ENCODE measurements at places on chromosomes 3 and 15.

- DNase-seq: no peak
These were observed 17.2 kb downstream of the TSPAN3 start for GRCh38 chr15:77053709-77054108.

DNA sequence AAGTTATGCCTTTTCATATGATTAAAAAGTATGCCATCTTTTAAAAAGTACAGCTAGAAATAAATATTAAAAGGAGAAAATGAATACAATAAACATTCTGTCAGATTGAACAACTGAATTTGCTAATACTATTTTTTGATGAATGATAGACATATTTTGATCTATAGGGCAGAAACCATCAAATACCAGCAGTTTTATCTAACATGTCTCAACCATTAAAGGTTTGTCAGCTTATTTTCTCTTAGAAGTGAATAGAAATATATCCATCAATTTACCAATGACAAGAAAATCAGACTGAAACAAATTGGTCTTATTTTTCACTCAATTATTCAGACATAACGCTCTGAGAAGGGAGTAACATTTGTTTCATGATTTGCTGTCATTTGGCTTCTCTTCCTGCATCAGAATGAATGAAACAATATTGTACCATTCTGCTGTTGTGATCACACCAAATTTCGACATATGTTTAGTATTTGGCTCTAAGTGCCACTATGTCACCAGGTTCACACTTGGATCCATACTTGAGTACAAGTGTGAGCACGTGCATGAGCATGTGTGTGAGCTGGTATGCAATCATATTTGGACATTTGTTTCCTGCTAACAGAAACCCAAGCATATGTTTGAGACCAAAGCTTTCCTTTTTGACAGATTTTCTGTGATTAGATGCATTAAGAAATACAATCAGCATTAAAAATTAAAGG is 86.5 kb downstream of the THRB start:
- DNase-seq: no peak

GRCh38 chr3:24341668-24342067 is 153.0 kb downstream of the THRB start:
- no peak for DNase-seq

DNA sequence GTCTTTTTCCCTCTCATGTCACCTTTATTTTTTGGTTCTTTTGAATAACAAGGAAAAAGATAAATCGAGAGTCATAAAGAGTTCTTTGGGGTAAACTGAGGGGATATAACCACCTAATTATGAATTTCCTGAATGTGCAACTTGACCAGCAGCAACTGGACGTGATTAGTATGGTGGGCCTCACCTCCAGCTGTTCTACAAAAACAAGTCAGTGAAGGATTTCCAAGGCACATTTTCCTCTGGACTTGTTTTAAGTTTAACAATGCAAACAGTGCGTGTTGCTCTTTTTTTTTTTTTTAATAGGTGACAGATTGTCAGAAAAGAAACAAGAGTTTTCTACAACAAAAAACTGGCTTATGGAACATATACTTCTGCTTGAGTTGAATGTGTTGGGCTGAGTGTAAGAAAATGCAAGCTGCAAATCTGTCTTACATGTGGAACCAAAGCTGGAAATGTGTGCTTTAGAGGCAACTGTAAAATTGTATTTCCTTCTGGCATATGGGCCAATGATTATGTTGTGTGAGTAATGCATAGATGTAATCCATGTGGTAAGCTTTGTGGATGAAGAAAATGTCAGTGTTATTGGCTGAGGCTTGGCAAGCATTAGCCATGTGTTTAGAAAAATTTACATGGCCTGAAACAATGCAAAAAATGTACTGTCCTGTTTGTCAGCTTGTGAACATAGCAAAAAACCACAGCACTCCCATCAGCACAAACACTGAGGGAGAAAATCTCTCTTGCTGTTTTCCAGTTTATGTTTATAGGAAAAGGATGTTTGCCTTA is 44.5 kb upstream of the FNDC3B start:
- no peak for DNase-seq

- DNase-seq: no peak
These were observed 6.6 kb upstream of the KBTBD8 start for GRCh38 chr3:66991459-66991858.

DNA sequence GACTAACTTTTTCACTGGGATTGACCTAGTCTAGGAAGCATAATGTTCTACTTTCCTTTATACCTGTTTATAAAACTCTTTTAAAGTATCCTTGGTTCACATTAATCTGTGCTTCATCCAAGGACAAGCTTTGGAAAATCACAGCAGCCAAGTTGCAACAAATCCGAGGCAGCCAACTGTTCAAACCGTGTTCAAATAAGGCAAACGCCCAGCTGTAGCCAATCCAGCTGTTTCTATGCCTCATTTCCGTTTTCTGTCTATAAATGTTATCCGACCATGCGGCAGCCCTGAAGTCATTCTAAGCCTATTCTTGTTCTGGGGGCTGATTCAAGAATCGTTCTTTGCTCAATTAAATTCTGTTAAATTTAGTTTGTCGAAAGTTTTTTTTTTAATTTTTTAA is 78.3 kb downstream of the FMN1 start:
- no peak for DNase-seq

- DNase-seq: no peak
These were observed 14.8 kb downstream of the PPP2R3A start for GRCh38 chr3:135980343-135980742.

DNA sequence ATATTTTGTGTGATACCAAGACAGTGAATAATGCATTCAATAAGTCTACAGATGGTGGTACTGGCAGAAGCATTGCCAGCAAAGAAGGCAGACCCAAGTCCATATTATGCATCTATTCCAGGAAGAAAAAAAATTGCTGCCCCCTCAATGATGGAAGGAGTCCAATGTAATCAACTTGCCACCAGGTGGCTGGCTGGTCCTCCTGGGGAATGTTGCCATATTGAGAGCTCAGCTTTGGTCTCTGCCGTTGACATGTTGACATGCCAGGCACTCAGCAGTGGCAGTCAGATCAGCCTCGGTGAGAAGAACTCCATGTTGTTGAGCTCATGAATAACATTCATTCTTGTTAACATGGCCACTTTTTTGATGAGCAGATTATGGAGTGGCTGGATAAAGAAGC is 298.5 kb downstream of the IGSF11 start:
- no peak for DNase-seq

GRCh38 chr15:49339656-49340055 is 83.4 kb upstream of the FGF7 start:
- DNase-seq: no peak

GRCh38 chr15:41411031-41411430 is 5.9 kb upstream of the RTF1 start:
- no peak for DNase-seq

GRCh38 chr3:10234526-10235230 is 13.6 kb upstream of the TATDN2 start:
- DNase-seq: no peak

- DNase-seq: no peak
These were observed 14.7 kb downstream of the TIMP4 start for GRCh38 chr3:12143949-12144504.

DNA sequence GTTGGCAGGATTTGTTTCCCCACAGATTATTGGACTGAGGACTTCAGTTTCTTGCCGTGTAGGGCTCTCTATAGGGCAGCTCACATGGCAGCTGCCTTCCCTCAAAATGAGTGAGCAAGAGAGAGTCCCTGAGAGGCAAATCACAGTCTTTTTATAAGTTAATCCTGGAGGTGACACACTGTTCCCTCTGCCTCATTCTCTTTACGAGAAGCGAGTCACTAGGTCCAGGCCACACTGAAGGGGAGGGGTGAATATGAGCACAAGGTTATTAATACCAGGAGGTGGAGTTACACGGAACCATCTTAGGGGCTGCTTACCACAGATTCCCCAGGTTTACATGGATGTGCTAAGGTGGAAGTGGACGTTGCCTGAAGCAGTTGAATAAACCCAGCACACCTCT is 77.0 kb downstream of the LPP start:
- DNase-seq: no peak

DNA sequence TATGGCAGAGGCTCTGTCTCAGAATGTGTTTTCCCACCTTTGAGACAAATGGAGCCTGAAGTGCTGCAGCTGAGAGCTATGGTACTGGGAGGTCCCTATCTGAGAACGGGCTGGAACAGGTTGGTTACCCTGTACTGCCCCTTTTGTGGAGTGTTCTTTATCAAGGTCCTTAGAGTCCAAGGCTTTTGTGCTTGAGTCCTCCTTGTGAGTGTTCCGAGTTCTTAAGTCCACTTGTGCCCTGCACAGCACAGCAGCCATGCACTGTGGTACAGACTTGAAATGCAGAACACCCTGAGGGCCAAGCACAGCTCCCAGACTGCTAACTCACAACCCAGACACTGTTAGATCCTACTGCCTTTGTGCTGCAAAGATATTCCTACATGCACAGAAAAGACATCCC is 67.8 kb downstream of the ARHGAP31 start:
- no peak for DNase-seq

DNA sequence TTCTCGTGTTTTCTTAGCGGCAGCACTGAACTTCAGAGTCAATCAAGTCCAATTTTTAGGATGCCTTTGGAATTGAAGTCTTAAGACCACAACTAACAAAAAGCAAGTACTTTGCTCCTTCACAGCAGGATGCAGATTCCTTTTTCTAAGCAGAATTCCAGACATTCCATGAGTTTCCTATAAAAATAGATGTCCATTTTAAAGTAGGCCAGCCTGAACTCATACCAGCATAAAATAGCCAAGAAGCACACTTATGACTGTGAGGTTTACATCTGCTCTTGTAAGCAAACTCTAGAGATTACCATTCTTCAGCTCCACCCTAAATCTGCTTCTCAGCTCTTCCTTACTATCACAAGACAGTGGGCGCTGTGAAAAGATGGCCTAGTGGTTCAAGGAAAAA is 85.8 kb downstream of the THBS1 start:
- DNase-seq: no peak

DNA sequence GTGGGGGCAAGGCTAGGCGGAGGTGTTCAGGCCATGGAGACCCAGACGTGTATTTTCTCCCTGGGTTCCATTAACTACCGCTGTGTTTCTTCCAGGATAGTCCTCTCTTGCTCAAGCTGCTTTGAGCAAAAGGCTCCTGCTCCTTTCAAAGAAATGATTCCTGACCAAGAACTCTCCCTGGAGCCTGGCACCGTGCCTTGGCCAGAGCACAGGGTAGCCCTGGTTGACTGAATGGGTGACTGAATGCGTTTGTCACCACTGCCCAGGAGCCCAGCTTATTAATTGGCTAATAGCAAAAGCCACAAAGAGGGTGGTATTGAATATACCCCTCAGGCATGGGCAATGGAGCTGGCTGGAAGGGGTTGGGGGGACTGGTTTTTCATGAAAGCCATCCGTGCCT is 13.9 kb downstream of the RASGRF1 start:
- DNase-seq: no peak

- DNase-seq: no peak
These were observed 652.5 kb downstream of the EDEM1 start for GRCh38 chr3:5840056-5840455.

DNA sequence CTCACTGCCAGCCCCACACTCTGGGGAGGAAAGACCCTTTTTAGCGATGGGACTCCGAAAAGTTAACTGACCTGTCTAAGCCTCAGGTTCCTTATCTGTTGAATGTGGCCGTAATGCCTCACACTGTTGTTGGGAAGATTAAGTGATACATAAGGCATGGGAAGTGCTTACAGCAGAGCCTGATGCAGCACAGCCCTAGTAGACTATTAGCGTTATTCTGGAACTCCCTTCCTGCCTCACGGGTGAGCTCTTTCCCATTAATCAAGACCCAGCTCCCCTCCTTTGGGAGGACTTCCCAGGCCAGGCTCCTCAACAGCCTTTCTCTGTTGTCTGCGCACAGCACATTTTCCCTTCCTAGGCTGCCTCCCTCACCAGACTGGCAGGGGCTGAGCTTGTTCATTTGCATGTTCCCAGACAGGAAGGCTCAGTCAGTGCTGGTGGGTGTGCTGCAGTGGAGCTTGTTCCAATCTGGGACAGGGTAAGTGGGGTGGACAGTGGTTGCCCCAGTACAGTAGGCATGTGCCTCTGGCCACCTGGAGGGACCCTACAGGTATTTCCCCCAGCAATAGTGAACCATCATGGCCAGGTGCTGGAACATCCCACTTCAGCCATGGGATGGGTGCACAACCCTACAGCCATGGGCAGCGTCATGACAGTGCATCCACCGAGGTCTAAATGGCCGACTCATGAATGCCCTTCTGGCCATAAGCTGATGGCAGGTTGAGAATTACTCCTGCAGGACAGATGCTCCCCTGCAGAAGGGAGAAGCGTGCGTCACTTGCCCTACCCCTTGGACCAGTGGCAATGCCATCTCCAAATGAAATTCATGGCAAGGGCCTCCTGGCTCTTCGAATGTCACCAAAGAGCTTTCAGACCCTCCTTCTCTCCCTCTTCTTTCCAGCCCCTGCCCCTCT is 5.8 kb upstream of the PSTPIP1 start:
- peak; percentile 47 for DNase-seq

DNA sequence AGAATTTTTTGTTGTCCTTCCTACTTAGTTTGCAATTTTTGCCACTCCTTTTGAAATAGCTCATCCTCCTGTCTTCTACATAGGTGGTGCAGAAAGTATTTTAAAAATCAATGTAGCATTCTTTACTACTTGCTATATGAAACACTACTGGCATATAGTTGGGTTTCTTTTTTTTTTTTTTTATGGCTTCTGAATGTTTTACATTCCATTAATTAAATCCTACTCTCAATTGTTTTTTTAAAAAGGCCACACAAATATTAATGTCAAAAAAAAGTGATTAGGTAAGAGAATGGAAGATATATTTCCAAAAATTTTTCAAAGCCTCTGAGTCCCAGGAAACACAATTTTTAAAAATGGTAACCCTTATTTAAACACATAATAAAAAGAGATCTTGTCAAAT is 262.6 kb downstream of the MAGI1 start:
- DNase-seq: no peak

DNA sequence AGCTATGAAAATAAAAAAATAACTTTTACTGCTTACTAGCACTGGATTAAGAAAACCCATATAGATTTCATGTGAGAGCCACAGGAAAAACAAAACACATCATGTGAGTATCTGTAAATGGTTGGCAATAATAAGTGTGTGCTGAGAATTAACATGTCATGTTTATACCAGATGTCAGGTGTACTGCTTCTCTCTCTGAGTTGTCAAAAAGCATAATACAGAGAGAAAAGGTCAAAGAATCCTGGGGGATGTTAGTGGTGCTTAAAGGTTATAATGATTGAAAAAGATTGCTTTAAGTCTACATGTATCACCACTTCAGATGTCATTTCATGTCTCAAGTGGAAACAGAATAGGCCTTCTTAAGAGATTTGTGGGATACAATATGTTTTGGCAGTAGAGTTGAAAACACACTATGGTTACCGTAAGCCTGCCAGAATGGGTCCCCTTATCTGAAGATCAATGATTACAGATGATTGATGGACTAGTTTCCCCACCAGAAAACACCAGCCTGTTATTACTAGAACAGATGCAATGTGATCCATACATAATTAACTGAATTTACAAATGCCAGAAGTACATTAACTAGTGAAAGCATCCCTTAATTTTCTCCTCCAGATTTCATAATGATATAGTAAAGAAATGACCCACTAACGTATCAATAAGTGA is 204.1 kb downstream of the CNTN3 start:
- no peak for DNase-seq

DNA sequence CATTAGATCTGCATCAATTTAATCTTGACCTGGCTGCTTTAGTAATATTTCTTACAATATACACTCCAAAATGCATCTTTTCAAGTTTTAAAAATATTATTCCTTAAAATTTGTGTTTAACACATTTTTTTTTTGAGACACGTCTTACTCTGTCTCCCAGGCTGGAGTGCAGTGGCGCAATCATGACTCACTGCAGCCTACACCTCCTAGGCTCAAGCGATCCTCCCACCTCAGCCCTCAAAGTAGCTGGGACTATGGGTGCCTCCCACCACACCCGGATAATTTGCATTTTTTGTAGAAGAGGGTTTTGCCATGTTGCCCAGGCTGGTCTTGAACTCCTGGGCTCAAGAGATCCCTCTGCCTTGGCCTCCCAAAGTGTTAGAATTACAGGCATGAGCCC is 73.6 kb downstream of the ETV5 start:
- no peak for DNase-seq
